ENCODE measurements at places on chromosomes 5 and 9. TPM values are rescaled to one million over a fixed set of nuclear protein-coding genes. Genes with fewer than 3 reads are reported as not detected.

DNA sequence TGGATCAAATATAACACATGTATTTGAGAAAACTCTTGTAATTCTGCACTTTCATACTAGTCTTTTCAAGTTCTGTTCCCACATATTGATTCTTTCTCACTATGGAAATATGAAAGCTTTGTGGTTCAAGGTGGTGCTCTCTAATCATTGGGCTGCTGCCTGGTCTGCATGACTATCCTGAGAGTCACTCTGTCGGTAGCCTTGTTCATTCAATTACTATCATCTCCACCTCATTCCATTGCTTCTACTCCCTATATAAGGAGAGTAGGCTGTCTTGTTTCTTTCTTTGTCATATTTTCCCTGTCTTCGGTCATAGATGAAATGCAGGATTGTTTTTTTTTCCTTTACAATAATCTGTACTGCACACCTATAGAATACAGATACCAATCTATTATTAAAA, 341.4 kb upstream of the ACTBL2 start:
- DNase-seq = peak; percentile 82

DNA sequence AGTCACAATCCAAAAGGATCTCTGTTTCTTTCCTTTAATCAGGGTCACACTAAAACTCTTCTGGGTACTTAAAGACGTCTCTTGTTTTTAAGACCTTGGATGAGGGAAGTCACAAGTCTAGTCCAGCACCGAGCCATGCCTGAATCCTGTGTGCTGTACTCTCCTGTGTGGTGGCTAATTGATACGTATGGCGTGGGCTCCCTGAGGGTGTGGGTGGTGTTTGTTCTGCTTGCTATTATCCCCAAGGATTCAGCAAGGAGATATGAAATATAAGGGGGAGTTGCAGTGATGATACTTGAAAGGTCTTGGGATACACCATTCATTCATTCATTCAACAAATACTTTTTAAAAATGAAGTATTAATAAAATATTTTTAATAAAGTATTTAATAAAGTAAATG, 128.3 kb downstream of the ARHGEF28 start:
- no peak for DNase-seq

GRCh38 chr9:73180403-73180802, 28.7 kb downstream of the ANXA1 start:
- DNase-seq = no peak

IL5 gene
- total RNA-seq = not detected

WWC1 gene
- 94.5 TPM for total RNA-seq

- no peak for DNase-seq
Observed at GRCh38 chr5:99129768-99130501, 201.1 kb upstream of the CHD1 start.

DNA sequence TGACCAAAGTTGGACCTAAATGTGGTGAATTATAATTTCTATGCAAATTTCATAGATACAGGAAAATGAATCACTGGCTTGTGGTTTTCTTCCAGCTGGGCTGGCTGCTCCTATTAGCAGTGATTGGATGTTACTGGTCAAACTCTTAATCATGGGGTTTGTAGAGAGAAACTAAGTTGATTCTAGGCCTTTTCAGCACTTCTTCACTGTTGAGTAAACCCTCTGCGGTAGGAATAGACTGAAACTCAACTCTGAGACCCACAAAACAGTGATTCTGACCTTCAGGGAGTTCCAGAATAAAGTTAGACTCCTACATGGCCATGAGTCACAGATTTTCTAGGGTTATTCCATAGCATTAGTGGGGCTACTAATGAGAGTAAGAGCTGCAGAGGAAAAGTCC, 47.9 kb upstream of the FKTN start:
- no peak for DNase-seq

F2RL1 gene
- 91.6 TPM for total RNA-seq

DNA sequence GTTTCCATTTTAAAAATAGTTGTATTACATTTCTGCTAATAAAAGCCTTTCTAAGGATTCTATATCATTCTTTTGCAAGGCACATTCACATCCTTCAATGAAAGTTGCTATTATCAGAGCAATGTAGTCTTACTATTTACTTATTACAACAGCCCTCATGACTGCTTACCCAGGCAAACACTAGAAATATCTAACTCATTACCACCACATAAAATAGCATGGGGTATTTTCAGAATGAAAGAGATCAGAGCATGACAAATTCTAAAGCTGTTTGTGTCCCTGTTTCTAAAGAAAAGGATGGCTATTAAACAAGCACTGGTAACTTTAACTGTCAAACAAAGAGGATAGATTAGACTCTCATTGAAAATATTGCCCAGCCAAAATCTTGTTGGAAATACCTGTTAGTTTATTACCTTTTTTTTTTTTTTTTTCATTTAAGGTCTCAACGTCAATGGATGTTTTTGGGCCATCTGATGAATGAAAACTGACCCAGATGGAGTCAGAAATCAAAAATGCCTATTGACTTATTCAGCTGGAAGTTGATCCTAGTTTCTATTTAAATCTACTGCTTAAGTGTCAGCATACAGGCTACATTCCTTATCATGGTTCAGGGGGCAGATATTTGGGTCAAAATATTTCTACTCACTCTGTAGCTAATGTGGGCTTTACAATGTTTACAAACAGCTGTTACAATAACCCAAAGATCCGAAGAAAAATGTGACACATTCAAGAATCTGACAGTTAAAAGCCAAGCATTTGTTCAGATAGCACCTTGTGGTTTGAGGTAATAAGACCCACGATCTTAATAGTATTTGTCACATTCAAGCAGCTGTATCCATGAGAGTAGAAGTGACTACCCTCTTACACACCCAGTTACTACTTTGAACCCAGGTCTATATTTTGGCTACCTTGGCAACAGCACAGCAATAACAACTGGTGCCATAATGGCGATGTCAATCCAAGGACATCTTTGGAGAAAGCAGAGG, 554.8 kb upstream of the MEF2C start:
- DNase-seq = no peak

FAM221B gene
- total RNA-seq = not detected

PCDHGC5 gene
- 0.06 TPM for total RNA-seq

IL13 gene
- not detected for total RNA-seq

CD14 gene
- total RNA-seq = not detected
